ENCODE measurements at places on chromosomes 4 and X.

DNA sequence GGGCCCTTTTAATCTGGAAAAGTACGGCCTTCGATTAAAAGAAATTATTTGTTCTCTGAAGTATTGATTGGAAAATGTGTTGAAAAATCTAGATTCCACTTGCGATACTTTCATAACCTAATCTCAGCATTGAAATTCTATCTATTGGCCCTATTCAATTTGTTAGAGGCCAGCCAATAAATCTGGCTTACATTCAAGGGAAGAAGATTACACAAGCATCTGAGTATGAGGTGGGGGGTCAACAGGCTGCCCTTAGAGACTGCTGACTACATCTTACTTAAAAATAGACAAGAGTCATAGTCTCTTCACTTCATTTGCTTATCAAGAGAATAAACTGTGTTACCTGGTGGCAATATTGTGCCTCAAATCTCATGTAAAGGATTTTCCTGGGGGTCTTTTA, 248.0 kb upstream of the KCNIP4 start:
- DNase-seq: no peak

DNA sequence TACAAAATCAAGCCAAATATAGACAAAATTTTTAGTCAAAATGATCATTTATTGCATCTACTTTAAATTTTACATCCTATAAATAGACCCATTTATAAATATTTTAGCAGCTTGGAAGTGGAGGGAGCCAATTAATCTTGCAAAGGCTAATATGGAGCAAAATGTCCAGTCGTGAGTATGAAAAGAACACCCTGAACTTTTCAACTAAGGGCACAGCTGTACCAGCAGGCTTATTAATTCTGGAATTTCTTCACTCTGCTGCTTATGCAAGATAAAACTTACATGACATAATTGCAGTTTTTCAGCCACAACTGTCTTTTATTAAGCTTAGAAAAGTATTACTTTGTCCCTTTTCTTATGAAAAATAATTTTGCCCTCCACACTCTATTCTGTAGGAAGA, 22.9 kb upstream of the USP53 start:
- no peak for DNase-seq

GRCh38 chr4:137545461-137545861, 13.2 kb upstream of the PCDH18 start:
- DNase-seq: no peak

DNA sequence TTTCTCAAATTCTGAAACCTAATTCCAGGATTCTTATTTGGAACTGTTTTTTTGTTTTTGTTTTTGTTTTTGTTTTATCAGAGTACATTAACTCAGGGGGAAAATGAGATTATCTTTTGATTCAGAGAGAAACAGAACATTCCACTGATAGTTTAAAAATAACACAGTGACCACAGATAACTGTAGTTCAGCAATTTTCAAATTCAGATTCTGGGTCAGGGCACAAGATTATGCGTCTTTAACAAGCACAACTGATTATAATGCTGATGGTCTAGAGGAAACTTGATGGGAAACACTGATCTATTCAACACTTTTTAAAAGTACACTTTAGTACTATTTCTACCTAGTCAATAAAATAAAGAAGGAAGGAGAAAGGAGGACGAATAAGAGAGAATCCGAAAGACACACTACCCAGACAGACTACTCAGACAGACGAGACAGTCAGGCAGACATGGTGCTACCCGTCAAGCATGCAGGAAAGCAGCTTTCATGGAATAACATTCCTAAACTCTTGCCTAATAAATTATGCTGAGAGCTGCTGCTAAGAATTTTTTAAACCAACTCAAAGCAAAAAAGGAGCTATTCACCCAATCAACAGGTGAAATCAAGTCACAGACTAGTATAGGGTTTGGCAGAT, 59.0 kb downstream of the APBB2 start:
- DNase-seq: no peak

GRCh38 chr4:74540193-74540592, 95.3 kb downstream of the AREG start:
- no peak for DNase-seq

GRCh38 chr4:137601934-137602333, 69.6 kb upstream of the PCDH18 start:
- no peak for DNase-seq

GRCh38 chr4:53541577-53542206, 49.6 kb downstream of the LNX1 start:
- no peak for DNase-seq

DNA sequence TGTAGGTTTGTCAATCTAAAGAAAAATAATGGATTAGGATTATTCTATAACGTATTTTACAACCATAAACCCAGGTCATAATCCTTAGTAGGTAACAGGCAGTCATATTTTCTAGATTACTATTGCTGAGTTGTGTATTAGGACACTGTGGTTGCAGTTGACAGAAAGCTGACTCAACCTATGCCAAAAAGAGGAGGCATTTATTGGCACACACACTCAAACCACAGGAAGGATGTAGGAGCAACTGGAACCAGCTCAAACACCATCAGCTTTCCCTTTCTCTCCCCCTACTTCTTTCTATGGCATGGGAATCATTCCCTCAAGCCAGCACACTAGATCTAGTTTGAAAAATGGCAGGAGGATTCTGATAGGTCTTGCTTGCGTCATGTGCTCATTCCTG, 136.4 kb upstream of the FAM9C start:
- DNase-seq: no peak

DNA sequence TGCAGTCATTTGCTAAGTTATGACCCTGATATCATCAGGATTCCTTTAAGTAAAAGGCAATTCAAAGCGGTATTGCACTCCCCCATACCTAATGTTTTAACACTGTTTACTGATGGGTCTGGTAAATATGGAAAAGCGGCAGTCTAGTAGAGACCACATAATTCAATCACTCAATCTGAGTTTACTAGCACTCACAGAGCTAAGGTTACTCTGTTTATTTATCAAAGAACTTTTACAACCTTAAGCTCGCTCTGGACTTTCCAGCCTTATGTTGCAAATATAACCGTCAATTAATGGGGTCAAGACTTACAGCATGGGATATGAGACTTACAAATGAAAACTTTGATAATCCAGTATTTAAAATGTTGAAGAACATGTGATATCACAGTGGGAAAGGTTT, 124.5 kb upstream of the ZCCHC13 start:
- DNase-seq: no peak

DNA sequence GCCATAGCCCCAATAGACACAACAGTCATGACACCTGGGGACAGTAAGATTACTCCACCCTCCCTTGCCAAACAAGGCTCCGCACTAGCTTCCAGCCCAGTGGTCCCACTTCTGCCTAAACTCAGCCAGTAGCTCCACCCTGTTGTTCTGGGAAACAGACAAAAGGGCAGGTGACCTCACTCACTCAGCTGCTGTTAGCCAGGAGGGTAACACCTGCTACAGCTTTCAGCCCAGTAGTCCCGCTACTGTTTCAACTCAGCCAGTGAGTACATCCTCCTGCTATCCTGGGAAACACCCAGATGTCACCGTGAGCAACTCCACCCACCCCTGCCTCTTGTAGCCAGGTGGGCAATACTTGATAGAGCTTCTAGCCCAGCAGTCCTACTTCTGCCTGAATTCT, 162.7 kb upstream of the CPXCR1 start:
- DNase-seq: no peak

- DNase-seq: no peak
These were observed 43.1 kb downstream of the ATP11C start for GRCh38 chrX:139889760-139890159.

DNA sequence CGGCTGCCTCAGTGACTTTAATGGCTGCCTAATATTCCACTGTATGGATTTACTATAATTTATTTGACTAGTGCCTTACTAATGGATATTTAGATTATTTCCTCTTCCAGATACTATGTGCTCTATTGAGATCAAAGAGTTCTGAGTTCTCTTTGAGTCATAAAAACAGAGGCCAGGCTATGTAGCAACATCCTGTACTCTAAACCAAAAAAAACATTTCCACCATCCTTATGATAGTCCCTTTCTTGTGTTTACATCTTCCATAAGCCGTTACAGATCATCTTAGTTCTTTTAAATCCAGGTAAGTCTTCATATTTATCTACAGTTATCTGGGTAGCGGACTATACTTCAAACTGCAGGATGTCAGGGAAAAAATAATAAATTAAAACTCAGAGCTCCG, 56.6 kb upstream of the TMEM184C start:
- DNase-seq: no peak

- no peak for DNase-seq
These were observed 16.6 kb downstream of the AP1S2 start for GRCh38 chrX:15838017-15838416.

- no peak for DNase-seq
These were observed 622.7 kb downstream of the RAPGEF2 start for GRCh38 chr4:159725571-159725970.

GRCh38 chr4:100017637-100018310, 67.7 kb upstream of the H2AZ1 start:
- DNase-seq: no peak

- DNase-seq: no peak
These were observed 265.8 kb downstream of the ARAP2 start for GRCh38 chr4:35978551-35978950.

DNA sequence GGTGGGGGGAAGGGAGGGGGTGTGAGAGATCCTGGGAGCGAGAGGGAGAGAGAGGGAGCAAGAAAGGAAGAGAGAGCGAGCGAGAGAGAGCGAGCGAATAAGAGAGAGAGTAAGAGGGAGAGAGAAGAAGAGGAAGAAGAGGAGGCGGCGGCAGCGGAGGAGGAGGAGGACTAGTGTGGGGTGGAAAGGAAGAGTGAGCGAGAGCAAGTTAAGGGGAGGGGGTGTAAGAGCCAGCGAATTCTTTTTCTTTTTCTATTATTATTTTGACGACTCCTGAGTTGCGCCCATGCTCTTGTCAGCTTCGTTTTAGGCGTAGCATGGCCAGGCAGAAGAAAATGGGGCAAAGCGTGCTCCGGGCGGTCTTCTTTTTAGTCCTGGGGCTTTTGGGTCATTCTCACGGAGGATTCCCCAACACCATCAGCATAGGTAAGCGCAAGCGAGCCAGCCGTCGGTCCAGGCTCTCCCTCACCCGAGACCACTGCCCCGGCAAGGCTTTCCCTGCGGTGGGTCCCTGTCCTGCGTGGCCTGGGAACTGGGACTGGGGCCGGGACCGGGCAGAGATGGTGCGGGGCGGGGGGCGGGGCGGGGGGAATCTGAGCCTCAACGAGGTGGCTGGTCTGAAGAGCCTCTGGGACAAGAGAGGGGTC, at the start of gene GRIA3:
Gene GRIA3, plus strand, starts transcription at position 60 of the 647 bp plus-strand sequence. Its CDS starts 258 bp downstream, at position 318.
- no peak for DNase-seq

- no peak for DNase-seq
These were observed 191.9 kb downstream of the MAB21L2 start for GRCh38 chr4:150773729-150774449.

Measured in stimulated activated CD8-positive, alpha-beta memory T cell treated with anti-CD3 and anti-CD28 coated beads, Interleukin-12 subunit alpha, Interleukin-12 subunit beta, amount 100 ng/mL, for 4 hours (primary cell).